ENCODE measurements at places on chromosomes 5 and 9. TPM values are rescaled to one million over a fixed set of nuclear protein-coding genes. Genes with fewer than 3 reads are reported as not detected.

DNA sequence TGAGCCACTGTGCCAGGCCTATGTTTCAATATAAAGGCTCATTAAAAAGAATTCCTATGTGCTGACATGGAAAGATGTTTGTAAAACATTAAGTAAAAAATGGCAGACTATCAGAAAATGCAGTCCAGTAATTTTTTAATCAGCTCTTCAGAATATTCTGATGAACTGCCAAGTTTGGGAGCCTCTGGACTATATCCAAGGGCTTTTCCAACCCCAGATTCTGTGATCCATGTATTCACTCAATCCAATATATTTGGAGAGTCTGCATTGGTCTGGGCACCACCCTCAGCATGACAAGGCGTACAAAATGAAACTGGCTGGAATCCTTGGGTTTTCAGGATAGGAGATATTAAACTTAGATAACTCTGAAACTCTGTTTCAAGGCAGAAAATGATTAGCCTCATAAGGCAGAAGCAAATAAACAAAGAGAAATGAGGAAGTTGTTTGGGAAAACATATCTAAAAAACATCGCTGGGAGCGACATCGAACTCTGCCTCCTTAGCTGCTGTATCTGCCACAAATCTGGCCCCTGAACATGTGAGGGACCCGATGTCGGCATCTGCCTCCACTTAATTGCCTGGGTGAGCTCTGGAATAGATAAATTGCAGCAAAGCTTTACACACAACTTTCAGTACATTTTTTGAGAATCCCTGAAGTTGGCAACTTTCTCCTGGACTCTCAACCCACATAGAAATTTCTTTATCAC lies 14.4 kb downstream of the PDE6A start:
- DNase-seq, result no peak

PHPT1 gene
- 116 TPM for polyA plus RNA-seq

WNK2 gene
- polyA plus RNA-seq, result not detected

STKLD1 gene
- 0.70 TPM for polyA plus RNA-seq

SOX30 gene
- 0.07 TPM for polyA plus RNA-seq

DNA sequence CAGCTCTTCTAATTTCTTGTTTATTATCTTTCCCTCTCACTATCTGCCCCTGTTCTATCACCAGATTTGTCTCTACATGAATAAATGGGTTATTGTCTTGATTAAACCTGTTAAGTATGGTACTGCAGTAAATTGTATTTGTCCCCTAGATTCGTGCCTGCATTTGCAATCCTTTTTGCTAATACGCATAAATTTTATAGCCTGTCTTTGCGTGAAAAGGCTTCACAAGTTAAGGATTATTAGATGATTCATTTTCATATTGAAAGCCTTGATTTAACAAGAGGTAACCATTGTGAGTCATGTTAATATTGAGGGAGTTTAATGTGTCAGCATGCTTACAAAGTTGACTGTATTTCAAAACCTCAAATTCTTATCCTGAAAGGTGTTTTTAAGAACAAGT lies 204.6 kb downstream of the PCSK1 start:
- no peak for DNase-seq

TMEM245 gene
- 30.4 TPM for polyA plus RNA-seq

DNA sequence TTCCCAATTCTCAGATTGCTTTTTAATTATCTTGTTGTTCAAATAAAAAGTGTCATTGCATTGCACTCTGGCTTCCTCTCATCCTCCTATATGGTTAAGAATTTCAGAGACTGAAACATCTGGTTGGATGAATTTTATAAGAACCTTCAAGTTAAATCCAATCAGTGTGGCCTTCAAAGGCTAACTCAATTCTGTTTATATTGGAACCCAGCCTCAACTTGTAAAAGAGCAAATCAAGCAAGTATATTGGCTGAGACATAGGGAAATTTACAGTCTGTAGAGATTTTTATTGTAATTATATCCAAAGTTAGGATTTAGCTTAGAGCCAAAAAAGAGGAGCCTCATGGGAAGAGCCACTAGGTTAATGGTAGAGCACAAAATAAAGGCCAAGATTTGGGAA lies 159.9 kb upstream of the FER start:
- no peak for DNase-seq

PCDHB15 gene
- polyA plus RNA-seq, result 0.52 TPM

- DNase-seq, result no peak
Observed at GRCh38 chr9:71764891-71765290, 3.4 kb downstream of the CEMIP2 start.

DNA sequence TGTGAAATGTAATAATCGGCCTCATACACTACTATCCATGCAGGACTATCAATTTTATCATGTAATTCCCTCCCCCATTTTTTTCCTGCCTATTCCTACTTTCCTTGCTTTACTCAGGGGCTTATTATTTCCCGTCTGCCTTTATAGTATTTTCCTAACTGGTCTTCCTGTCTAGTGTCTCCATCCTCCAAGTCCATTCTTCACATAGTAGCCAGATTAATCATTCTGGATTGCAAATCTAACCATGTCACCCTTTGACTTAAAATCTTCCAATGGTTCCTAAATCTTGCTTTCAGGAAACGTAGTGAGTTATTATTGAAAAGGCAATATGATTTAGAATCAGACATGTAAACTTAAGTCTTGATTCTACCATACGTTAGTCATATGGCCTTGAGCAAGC lies 307.4 kb upstream of the HAPLN1 start:
- DNase-seq, result no peak

GRCh38 chr5:83197326-83197967 lies 120.1 kb downstream of the XRCC4 start:
- no peak for DNase-seq

C9 gene
- not detected for polyA plus RNA-seq

PCDHB13 gene
- polyA plus RNA-seq, result 0.16 TPM

- DNase-seq, result no peak
Observed at GRCh38 chr9:804026-804425, 37.5 kb upstream of the DMRT1 start.

- no peak for DNase-seq
Observed at GRCh38 chr9:70830618-70831017, 290.8 kb downstream of the TRPM3 start.

CBY3 gene
- not detected for polyA plus RNA-seq

- no peak for DNase-seq
Observed at GRCh38 chr5:91770400-91770799, 387.3 kb upstream of the ARRDC3 start.

GRCh38 chr9:121954477-121955140 lies 138.5 kb downstream of the TTLL11 start:
- no peak for DNase-seq

DNA sequence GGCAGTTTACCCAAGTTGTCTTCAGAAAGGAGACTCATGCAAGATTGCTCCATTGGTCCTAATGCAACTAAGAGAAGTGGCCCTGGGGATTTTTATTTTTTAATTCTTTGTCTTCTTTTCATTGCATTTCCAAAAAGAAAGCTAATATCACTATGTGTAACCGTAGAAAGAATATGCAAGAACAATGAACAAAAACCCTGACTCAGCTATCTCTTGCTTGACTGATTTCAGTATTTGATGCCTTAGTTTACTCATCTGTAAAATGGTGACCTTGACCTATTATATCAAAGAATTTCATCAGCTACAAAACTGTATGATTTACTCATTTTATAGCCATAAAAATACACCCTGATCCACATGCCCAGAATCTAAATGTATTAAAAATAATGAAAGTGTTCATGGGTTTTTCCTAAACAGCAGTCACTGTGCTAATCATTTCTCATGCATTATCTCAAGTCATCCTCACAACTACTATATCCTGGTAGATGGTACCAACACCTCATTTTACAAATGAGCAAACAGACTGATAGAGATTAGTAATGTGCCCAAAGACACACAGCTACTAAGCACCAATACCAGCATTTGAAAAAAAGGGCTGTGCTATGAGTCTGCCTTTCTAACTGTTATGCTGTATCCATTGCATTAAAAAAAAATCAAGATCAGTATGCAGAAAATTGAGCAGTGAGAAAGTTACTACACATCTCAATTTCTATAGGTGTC lies 185.7 kb downstream of the MLLT3 start:
- DNase-seq, result no peak

GRM6 gene
- not detected for polyA plus RNA-seq

TESK1 gene
- 32.6 TPM for polyA plus RNA-seq

LHFPL2 gene
- 4.4 TPM for polyA plus RNA-seq

DNA sequence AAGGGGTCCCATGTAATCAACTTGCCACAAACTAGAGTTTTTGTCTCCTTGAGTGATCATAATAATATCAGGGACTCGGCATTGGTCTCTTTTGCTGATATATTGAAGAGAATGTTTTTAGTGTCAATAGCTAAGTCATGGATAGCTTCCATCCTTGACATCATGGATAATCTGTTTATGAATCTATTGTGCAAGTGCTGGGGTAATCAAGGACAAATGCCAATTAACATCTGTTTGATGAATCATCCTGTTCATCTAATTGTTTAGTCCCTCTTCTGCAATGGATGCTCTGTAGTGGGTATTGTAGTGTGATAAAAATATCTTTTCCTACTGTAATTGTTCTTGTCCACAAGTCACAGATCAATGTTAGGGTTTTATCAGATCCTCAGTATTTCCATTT lies 607.5 kb upstream of the SEMA6A start:
- no peak for DNase-seq

ARL14EPL gene
- not detected for polyA plus RNA-seq

- DNase-seq, result no peak
Observed at GRCh38 chr9:133821601-133822429, 83.7 kb upstream of the SARDH start.

LCN12 gene
- polyA plus RNA-seq, result 0.36 TPM

DNA sequence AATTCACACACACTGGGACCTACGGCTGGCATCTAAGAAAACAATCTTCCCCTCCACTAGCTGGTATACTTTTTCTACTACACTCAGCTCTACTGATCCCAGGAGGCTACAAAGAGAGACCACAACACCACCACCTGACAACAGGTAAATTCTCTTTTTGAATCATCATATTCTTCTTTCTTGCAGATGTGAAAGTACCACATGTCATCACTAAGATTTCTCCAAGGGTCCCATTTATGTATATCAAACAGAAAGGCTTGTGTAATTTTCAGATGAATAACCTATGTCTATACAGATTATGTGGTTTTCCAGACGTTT lies 25.1 kb downstream of the PUM3 start:
- DNase-seq, result no peak

NUP214 gene
- polyA plus RNA-seq, result 7.6 TPM

DNA sequence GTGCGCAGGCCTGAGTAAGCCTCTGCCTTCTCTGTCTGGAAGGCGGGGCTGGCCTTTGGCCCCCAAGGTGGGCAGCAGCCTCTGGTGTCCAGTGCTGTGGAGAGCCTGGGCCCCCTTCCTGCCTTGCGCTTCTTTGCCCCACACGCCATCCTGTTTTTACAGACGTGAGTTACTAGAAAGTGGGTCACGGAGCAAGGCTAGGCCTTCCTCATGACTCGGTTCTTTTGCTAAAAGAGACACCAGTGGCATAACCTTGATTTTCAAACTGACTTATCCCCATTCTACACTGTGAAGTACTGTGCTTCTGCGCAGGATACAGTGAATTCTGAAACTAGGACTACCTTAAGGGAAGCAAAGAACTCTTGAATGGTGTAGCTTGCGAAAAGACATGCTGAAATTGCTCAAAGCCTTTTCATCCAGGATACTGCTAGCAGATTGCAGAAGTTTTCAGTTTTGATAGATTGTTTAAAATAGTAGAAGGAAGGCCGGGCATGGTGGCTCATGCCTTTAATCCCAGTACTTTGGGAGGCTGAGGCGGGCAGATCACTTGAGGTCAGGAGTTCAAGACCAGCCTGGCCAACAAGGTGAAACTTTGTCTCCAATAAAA lies 7.2 kb downstream of the ROPN1L start:
- no peak for DNase-seq

ITGA1 gene
- 35.2 TPM for polyA plus RNA-seq

GRCh38 chr5:3417376-3417943 lies 178.2 kb upstream of the IRX1 start:
- DNase-seq, result no peak

KLF9 gene
- 32.7 TPM for polyA plus RNA-seq

GRCh38 chr9:125757834-125758233 lies 10.7 kb downstream of the PBX3 start:
- DNase-seq, result no peak

DNA sequence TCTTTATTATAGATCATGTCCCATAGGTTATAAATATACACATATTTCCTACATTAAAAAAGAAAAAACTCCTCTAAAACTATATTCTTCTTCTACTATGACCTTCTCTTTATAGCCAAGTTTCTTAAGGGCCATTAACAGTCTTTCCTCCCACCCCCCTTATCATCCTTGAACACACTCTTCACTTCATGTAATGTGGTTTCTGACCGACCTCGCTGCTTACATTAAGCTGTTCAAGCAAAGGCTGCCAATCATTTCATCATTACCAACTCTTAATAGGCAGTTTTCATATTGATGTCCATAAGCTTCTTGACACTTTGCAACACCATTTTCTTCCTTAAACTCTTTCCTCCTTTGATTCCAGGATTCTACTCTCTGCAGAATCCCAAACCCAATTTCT lies 283.0 kb upstream of the PCSK5 start:
- no peak for DNase-seq

PDE6A gene
- polyA plus RNA-seq, result not detected

GRCh38 chr9:18756712-18757125 lies 276.3 kb downstream of the SAXO1 start:
- no peak for DNase-seq

GRCh38 chr9:108024604-108025003 lies 535.0 kb upstream of the KLF4 start:
- no peak for DNase-seq

ASS1 gene
- polyA plus RNA-seq, result 1,223 TPM

GRCh38 chr5:154465169-154465568 lies 12.9 kb downstream of the HAND1 start:
- DNase-seq, result no peak

- no peak for DNase-seq
Observed at GRCh38 chr9:69532396-69532795, 139.8 kb downstream of the APBA1 start.

AGXT2 gene
- polyA plus RNA-seq, result not detected

Data from BJ (cell line).